ENCODE measurements at places on chromosomes 3 and 15.

DNA sequence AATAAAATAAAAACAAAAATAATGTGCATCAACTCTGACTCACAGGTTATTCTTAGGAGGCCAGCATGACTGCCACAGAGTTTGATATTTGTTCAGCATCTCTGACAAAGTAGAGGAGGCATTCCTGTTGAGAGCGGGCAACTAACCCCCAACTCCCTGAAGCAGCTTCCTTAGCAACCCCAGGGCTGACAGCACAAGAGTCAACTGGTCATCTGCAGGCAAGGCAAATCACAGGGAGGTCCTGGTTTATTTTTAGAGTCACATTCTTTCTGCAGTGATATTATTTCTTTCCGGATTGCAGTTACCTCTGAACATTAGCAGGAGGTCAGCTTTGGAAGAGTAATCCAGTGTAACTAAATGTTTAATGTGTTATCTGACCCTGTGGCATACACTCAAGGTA lies 273.0 kb downstream of the PLCL2 start:
- DNase-seq: no peak

DNA sequence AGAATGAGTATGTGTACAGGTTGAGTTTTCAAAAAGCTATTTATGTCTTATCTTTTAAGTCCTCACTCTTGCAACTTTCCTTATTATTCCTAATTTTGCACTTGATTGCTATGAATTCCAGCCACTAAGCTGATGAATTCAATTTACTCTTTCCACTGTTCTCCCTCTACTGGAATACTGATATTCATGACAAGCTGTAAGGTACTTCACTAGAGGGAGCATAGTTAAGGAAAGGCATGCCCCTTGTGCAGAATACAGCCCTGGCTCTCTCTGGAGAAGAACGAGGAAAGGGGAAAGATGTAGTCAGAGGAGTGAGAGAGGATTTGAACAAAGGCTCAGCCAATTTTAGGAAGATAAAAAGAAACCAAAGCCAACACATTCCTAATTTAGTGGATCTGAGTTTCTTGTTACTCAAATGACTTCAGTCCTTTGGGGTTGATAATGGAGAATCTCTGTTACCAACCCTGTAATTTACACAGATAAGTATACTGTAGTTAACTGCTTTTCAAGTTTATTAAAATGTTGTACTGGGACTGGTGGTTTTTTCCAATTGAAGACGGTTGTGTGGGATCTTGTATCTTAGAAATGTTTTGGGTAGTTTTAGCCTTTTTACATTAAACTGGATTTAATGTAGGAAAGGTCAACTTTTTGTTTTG lies 4.0 kb downstream of the SCAANT1 start:
- no peak for DNase-seq

- no peak for DNase-seq
These were observed 51.1 kb downstream of the IFT57 start for GRCh38 chr3:108171106-108171505.

DNA sequence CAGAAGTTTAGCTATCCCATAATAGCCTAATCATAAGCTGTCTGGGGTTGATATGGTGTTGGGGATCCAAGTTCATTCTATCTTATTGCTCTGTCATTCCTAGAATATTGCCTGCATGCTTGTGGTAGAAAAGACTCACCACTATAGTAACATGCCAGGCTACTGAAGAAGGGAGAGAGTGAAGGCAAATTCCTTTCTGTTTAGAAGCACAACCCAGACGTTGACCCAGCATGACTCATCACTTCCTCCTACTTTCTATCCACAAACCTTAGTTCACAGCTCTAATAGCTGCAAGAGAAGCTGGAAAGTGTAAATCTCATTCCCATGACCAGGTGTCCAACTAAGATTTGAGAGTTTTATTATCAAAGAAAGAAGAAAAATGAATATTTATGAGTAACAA lies 57.8 kb upstream of the NMD3 start:
- DNase-seq: no peak

- no peak for DNase-seq
These were observed 84.1 kb upstream of the KLHL25 start for GRCh38 chr15:85878828-85879225.

- no peak for DNase-seq
These were observed 1.6 kb downstream of the NOX5 start for GRCh38 chr15:69016021-69016595.

DNA sequence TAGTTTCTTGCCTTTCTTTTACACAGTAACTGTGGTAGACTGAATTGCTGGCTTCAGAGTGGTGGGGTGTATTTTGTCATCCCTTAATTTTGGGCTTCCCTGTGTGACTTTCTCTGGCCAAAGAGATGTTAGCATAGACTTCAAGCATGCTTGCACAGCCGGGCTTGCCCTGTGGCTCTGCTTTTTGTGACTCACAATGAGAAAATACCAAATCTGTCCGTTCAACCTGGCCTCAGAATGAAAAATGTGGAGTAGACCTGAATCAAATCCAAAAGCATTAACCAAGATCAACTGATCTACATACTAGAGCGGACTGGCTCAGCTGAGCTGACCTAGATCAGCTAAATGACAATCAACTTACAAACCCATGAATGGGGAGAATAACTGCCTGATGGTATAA lies 51.4 kb downstream of the PLAAT1 start:
- no peak for DNase-seq

DNA sequence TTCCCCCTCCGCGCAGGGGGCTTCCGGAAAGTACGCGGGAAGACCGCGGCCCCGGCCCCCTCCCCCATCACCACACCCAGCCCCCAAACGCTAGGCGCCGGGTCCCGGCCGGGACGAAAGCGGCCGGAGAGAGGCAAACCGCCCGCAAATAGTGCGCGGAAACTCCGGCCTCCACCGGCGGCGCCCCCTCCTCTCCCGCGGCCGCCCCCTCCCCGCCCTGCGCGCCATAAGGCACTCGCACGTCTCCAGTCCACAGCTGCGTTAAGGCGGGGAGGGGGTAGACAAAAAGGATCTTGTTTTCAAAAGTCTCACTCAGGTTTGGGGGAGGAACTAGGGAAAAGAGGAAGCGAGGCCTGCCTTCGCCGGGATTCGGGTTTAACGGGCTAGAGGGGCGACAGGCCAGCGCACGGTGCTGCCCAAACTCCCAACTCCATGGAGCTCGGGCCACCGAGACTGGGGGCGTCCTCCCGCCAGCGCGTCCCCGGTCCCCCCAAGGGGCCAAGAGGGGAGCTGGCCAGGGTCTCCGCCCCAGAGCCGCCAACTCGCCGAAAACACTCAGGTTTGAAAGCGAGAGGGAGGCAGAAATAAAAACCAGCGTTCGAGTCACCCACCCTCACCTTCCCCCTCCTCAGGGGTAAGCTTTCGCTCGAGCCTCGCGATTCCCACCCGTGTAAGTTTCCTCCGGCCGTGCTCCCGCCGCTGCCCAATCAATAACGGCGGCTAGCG lies 1.8 kb downstream of the ANP32A start:
- DNase-seq: peak; percentile 53

- DNase-seq: no peak
These were observed 833 bp downstream of the MAN2A2 start for GRCh38 chr15:90903733-90904536.

- no peak for DNase-seq
These were observed 3.9 kb downstream of the FEZF2 start for GRCh38 chr3:62369476-62369743.

Measured in CD4-positive, alpha-beta T cell treated with Interferon gamma for 1 hour (primary cell).